Prostate gland (tissue), 2 donors: ENCODE measurements at places on chromosomes 4 and X. TPM values are rescaled to one million over a fixed set of nuclear protein-coding genes. Genes with fewer than 3 reads are reported as not detected.

DNA sequence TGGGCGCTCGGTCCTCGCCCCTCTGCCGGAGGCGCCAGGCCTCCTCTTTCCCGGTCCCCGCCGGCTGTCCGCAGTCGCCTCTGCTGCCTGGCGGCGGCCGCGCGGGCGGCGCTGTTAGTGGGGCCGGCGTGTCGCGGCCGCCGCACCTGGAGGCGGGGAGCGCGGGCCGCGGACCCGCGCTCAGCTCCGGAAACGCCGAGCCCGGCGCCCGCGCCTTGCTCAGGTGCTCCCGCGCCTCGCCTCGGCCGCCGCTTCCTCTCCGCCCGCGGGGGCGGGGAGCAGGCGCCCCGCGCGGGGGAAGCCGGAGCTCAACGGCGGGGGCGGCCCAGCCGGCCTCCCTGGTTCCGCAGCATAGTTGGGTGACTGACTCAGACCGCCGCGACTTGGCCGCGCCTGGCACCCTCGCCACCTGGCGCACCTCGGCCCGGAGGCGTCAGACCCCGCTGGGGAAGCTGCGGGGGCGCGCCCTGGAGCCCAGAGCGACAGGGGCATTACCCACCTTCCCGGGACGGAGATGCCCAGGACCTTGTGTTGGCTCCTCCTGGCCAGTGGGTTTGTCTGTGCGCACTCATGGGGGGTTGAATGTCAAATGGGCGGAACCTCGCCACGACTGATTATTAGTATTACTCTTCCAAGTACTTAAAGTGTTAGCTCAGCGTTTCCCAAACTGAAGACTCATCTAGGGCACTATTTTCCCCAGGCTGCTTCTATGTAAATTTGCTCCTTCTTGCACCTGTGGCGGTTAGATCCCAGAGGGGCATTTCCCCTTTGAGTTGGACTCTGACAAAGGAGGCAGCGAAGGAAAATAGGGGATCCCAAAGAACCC, at the start of gene ARAP2:
TSS of gene ARAP2 (minus strand) at position 258 of the 826 bp plus-strand sequence. CDS start 15,028 bp downstream, outside the sequence.
- DNase-seq = peak; percentile 73

DNA sequence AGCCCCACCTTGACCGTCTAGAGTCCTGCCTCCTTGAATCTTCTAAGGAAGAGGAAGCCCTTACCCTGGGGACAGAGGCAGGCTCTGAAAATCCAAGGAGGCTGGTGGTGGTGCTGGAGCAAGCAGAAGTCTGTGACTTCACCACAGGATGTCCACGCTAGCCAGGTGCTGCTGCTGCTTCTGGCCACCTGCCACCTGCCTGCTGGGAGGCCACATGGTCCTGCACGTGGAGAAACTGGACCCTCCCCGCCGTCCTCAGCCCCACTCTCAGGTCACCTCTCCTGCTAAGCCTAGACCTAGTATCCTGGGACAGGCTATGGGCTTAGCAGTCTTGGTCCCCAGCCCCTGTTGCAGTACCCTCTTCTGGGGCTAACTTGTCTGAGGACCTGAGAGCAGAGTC, 15.8 kb downstream of the TMEM31 start:
- no peak for DNase-seq

GRCh38 chrX:77548751-77549150, 101.6 kb downstream of the FGF16 start:
- no peak for DNase-seq

PPP1R2C gene
- 6.6 TPM for total RNA-seq

NUDT10 gene
- total RNA-seq = 127 TPM

DNA sequence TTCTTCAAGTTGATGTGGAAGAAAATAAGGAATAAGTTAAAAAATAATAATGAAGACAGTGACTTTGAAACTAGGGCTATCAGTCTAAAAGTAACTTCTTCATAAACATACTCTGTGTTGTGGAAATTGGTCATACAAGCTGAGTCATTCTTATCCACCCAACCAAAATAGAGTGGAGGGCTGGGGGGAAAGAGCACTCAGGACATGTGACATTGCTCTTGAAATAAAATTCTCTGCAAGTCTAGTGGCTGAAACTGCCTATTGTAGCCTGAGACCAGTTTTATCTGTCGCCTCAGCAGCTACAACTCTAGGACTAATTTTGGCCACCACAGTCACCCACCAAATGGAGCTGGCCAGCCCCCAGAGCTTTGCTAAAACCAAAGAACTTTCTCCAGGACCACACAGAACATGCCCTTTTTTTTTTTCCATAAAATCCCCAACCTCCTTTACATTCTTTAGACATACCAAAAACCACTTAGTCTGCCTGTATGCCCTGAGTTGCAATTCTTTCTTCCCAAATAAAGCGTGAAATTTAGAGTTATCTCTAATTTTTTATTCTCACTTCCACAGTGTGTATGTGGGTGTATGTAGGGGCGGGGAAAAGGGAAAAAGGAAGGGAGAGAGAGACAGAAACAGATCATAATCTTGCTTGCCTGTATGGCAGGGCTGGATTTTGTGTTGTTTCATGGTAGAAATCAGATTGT, 23.0 kb upstream of the SLC25A4 start:
- DNase-seq = no peak

DNA sequence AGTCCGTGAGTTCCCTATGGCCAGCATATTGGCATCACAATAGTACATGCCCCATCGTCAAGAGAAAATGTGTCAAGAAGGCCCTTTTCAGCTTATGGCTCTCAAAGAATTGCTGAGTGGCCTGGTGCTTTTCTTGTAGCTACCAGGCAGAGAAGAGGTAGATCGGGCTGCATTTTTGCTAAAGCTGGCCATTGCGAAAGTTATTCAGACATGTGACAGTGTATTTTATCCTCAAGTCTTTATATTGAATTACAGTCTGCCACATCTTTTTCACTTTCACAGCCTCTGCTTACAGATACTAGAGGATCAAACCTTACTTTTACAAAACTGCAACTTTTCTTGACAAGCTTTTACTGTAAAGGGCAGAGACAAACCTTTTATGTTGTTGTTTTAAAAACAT, 261.5 kb upstream of the IGFBP7 start:
- no peak for DNase-seq

TMSB15C gene
- total RNA-seq = 1.2 TPM

DNA sequence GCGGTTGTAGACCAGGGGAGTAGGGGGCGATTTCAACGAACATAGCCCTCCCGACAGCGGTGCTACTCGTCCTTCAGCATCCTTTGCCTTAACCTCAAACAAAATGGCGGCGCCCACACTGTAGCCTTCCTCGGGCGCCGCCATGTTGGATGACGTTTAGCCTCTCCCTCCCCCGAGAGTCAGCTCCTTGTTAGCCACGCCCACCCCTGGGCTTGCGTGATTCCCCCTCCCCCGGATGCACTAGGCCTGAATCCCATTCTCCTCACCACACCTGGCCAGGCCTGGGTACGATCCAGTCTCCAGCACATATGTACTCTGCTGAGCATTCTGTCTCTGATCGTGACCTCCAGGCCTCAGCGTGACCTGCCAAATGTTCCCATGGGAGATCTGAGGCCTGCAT, 49.0 kb upstream of the ZNF157 start:
- DNase-seq = peak; percentile 4
